ENCODE measurements at places on chromosomes 1 and 21.

- DNase-seq, result no peak
These were observed 168.6 kb upstream of the CSF3R start for GRCh38 chr1:36651176-36651910.

GRCh38 chr1:89723863-89724262 is 90.9 kb downstream of the LRRC8C start:
- no peak for DNase-seq

DNA sequence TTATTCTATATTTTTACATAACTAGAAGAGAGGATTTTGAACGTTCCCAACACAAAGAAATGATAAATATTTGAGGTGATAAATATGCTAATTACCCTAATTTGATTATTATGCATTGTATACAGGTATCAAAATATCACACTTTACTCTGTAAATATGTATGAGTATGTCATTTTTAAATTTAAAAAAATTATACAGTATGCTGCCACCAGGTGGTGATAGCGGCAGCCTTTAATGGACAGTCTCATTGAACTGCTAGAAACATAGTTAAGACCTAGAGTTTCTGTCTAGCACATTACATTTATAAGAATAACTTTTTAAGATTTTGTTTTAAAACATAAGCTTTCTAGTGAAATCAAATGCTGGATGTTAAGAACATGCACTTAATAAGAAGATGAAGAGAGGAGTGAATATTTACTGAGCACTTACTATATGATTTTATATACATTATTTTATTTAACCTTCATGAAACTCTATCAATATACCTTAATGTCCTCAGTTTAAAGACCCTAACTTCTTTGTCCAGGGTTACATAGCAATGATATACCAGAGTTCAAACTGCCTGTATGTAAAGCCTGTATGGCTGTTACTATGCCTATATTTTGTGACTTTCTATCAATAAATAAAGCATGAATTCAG is 207.1 kb downstream of the NUF2 start:
- DNase-seq, result no peak

DNA sequence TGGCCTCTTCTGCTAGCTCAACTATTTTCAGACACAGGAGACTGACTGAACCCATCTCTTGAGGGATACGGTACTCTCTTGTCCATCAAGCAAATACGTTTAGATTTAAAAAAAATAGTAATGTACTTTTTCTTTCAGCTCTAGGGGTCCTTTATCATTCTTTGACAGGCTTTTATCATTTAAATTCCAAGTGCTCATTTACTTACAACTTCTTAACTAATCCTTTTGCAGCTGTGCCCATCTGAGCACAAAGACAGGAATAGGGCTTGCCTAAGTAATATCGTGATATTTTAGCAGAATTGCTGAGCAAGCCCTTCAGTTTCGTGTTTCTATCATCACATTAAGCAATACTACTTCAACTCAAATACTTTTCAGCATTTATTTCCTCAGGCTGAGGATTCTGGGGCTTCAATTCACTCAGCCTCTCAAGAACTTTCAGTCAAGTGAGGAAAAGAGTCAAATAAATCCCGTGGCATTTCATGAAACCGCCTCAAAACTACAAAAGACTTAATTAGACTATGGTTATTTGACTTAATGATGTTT is 317.6 kb downstream of the BACH1 start:
- DNase-seq, result no peak

- no peak for DNase-seq
These were observed 39.4 kb upstream of the GADD45A start for GRCh38 chr1:67645495-67646144.

GRCh38 chr1:236024641-236025040 is 40.2 kb downstream of the NID1 start:
- no peak for DNase-seq

DNA sequence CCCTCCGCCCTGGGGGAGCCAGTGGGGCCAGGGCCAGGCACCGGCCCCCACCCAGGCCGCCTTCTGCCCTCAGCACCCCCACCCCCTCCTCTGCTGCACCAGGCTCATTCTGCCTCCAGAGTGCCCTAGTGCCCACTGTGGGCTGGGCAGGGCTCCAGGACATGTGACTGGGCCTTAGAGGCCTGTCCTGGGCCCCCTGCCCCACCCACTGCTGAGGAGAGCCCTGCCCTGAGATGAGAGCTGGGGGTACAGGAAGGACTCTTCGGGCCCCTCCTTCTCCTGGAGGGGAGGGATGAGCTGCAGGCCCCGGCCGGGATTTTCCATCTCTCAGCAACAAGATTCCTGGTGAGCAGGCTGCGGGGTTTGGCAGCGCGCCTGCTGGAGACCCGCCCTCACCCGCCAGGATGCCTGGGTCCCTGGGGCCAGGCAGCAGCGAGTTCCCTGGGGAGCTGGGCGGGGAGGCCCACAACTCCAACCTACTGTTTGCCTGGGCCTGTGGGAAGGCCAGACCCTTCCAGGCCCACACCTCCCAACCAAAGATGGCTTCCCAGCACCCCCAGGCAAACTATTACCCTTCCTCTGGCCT is 14.0 kb downstream of the AHDC1 start:
- no peak for DNase-seq

DNA sequence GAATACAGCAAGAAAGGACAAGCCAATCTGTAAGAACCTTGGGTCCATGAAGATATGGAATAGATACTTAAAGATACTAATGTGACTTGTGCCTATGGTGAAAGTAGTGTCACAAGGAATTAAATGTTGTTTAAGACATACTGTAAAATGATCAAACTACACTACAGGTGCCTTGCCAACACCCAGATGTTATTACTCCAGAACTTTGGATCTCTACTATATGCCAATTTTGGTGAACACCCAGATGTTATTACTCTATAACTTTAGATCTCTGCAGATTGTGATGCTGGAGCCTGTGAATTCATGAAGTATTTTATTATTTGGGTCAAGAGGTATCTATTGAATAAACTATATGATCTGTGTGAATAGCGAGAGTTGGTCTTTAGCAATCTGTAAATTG is 59.9 kb upstream of the B3GALT5 start:
- DNase-seq, result no peak

GRCh38 chr21:45574691-45575090 is 32.5 kb upstream of the SLC19A1 start:
- no peak for DNase-seq

DNA sequence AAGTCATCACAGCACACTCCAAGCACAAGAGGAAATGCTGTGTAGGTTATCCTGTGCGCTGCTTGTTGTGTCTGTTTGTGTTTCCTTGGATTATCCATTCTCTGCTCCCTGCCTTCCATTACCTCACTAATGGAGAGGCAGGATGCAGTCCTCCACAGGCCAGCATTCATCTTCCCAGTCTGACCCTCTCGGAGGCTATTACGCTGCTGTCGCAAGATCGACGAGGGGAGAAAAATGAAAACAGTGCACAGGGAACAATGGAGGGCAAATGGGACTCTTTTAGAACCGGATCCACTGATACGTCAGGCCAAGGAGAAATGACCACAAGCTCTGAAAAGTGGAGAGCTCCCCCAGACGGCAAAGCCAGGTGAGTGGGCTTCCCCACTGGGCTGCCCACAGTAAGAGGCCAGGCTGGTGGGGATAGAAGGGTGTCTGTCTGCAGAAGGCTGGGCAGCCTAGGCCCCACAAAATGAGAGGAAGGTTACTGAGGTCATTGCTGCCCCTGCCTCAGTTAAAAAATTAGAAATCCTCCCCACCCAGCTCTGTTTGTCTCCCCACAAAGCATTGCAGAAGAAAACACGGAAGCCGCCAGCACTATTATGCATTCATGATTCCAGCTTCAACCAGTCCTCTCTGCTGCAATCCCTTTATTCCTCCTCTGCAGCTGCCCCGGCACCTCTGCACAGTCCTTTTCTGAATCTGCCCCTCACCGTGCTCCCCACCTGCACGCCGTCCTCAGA is 21.7 kb downstream of the LRRN2 start:
- no peak for DNase-seq

Data from T-helper 1 cell (primary cell).